ENCODE measurements at places on chromosomes 1 and 21.

DNA sequence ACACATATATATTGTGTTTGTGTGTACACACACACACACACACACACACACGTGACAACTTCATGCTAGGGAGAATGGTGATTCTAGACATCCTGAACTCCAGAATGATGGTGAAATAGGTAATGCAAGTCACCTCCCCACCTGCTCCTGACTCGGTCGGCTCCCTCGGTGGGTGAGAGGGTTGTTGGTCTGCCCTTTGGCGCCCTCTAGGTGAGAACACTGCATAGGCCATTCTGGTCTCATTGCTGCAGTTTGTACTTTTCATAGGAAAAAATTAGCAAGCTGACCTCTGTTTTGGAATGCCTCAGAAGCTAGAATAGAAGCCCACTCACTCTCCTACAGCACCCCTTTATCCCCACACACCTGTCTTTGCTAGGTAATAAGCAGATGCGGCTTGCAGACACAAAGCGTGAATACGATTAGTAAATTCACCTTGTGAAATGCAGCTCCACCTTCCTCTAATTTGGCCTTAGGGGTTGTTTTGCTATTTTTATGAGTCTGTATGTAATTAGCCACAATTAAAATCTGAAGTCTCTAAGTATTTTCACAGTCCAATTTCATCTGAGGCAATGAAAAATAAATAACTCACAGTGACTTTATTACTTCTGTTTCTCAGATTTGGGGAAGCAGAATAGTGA, 130.0 kb upstream of the KCNJ15 start:
- DNase-seq, result no peak

GRCh38 chr1:221573756-221574155, 168.1 kb downstream of the DUSP10 start:
- no peak for DNase-seq

- no peak for DNase-seq
Measured at GRCh38 chr1:235027076-235027861, 101.4 kb downstream of the TOMM20 start.

- DNase-seq, result no peak
Measured at GRCh38 chr21:44711327-44712202, at the start of gene TSPEAR. Gene TSPEAR (minus strand): TSS chr21:44711572. CDS start chr21:44711514, 58 bp downstream.

DNA sequence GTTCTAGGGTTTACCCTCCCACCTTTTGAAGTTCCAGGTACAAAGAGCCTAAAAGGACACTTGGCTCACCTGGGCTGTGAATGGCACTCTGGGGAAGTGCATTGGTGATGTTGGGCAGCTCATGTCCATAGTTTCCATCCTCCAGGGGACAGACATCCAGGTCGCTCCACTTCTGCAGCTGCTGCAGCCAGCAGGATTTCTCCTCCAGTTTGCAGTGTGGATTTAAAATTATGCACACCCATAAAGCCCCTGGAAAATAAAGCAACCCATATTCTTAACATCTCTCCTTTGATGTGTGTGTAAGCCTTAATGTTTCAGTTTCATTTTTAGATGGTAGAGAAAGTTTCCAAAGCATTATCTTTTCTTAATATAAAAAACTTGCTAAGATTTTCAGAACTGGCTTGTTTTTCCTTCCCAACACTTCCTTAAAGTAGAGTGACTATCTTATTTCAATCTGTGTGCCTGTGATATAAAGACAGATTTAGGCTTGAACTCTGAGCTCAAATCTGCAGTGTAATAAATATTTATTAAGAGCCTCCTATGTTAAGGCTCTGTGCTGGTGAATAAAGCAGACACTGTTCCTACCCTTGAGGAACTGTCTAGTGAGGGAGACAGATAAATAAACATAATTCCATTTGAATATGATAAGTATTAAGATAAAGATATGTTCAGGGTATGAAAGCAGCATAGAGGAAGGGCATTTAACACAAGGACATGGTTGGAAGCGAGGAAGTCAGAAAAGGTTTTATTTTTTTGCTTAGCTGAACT, 39.1 kb downstream of the UROD start:
- DNase-seq, result no peak

DNA sequence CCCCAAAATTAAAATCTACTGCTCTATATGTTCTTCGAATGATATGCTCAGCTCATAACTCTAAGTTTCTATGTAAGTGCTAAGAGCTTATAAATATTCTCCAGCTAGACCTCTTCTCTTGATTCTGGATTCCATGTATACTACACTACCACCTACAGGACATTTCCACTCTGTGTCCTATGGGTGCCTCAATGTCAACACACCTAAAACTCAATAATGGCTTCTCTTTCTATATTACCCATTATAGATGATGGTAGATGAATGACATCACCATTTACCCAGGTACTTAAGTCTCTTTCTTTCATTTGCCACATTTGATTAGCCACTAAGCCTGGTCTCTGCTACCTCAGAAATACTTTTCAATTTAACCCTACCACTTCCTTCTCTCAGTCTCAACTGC, 41.3 kb downstream of the TBX19 start:
- DNase-seq, result no peak
